ENCODE measurements at places on chromosomes 7 and 10. TPM values are rescaled to one million over a fixed set of nuclear protein-coding genes. Genes with fewer than 3 reads are reported as not detected.

- DNase-seq: peak; percentile 18
These were observed 155.0 kb downstream of the STK31 start for GRCh38 chr7:23864973-23865372.

GRCh38 chr7:130154501-130155317, 50.5 kb downstream of the TMEM209 start:
- peak; percentile 93 for DNase-seq

DNA sequence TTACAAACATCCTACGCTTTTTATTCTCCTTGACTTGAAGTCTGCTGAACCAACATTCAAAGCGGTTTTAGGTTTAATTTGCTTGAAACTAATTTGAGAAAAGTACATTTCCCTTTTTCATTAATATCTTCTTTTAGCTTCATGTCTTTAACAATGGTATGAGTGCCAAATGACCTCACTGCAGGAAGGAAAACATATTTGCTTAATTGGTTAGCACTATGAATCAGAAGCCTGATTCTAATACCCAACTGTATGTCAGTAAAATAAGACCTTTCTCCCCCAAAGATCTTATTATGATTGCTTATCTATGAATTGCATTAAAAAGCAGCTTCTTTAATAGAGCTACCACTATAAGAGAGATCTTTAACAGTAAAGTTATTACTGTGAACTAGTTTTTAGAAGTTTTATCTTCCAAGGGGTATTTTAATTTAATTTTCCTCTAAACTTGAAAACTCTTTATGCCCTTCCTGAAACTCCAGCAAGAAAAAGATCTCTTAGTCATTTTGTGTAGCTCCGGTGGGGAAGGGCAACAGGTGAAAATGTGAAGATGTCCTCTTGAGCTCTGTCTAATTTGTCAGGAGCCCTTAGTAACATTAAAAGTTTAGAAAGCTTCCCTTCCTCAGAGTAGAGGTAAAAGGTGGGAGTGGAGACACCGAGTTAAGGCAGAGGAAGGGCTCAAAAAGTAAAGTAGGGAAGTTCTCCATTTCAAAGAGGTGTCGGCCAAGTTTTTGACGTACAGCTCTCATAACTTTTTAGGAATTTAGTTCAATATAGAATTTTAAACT, 6.1 kb downstream of the COL1A2 start:
- DNase-seq: no peak

The TUBAL3 gene
- not detected for total RNA-seq

- DNase-seq: no peak
These were observed 103.0 kb downstream of the LRRC4 start for GRCh38 chr7:127928222-127928621.

DNA sequence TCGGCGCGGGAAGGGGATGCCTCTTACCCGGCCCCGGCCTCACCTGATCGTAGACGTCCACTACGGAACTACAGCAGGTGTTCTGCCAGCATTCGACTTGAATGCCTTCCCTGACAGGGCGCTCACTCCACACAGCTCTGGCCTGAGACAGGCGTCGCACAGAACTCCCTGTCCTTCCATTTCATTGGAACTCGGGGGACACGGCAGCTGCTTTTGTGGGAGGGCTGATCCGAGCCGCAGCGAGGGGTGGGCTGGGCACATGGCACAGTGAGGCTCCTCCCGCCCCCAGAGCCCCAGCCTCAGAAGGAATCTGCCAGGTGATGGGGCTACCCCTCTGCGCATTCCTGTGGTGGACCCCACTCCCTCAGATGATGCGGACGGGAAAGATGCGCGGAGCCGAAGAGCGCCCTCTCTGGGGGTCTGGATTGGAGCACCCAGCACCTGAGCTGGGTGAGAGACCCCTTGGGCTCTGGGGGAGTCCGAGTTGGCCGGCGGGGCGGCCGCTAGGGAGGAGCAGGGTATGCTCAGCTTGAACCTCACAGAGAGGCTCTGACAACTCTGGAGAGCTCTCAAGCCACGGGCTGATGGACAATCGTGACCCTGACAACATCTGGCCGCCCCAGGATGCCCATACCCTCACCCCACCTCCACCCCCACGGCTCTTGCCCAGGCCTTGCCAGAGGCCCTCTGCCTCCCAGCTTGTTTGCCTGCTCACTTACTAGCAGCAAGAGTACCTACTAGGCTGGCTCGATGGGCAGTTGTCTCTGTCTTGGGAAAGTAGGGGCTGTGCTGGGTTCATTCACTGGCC, 36.6 kb downstream of the RASGEF1A start:
- DNase-seq: no peak

GRCh38 chr7:117283371-117283770, 39.5 kb downstream of the WNT2 start:
- DNase-seq: peak; percentile 56

- no peak for DNase-seq
These were observed 459.9 kb downstream of the GALNT17 start for GRCh38 chr7:71591876-71592275.

DNA sequence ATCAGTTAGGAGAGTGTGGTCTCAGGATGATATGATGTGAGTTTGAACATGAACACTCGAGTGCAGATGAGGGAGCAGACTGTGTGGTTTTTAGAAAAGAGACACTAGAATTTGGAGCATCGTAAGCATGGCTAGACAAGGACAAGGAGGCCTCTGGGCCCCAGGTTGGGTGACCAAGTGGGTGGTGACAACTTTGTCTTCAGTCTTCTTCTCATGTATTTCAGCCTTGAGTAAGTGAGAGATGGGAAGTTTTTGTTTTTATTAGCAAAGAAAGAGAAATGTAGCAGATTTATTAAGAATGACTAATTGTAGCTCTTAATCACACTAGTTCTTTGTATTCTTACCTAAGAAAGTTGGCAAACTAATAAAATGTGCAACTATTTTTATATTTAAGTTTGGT, 16.3 kb downstream of the TES start:
- no peak for DNase-seq

DNA sequence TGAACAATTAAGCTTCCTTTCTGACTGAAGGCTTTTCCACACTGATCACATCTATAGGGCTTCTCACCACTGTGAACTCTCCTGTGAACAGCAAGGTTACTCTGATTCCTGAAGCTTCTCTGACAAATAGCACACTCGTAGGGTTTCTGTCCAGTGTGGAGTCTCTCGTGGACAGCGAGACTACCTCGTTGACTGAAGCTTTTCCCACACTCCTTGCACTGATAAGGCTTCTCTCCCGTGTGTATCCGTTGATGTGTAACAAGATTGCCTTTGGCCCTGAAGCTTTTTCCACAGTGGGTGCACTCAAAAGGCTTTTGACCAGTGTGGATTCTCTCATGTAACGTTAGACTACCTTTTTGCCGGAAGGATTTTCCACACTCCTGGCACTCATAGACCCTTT, 4.4 kb downstream of the ZNF32 start:
- no peak for DNase-seq

DNA sequence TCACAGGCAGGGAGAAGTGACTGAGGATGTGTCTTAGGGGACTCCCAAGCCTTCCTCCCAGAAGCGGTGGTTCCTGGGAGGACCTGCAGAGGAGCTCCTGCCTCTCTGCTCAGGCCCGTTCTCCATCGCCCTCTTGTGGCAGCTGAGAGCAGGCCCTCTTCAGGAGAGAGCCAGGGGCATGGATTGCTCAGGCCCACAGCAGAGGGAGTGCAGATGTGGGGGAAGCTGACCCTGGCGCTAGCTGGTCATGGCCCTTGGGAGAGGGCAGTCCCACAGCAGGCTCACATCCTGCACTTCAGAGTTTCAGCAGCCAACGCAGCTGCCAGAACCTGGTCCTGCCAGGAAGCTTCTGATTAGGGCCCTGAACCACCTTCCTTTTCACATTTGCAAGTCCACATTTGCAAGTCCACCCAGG, 94.8 kb upstream of the TARP start:
- DNase-seq: peak; percentile 74

The AP1S1 gene
- total RNA-seq: 79.5 TPM

DNA sequence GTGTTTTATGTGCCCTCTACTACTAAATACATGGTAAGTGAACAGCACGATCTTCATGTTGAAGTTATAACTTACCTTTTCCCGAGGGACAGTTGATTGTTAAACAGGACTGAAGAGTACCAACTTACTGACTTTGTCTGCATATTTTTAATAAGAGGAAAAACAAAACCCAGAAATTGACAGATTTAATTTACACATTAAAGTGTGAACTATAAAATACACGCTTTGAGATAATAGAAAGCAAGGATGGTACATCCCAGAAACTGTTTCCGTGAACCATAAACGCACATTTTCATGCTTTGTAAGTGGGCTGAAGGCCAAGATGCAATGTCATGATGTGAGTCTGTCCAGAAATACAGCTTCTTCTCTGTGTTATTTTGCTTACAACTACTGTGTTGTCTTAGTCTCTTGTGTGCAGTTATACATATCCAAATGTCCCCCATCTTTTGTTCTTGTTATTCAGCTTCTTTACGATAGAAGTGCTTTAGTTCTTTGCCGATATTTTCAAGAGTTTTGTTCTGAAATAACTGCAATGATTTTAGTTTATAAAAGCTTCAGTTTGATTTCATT, 190.1 kb downstream of the MLLT10 start:
- DNase-seq: no peak

The UBE2H gene
- 123 TPM for total RNA-seq

GRCh38 chr7:117157241-117158209, 165.3 kb downstream of the WNT2 start:
- DNase-seq: peak; percentile 91

The RBM20 gene
- 2.6 TPM for total RNA-seq

DNA sequence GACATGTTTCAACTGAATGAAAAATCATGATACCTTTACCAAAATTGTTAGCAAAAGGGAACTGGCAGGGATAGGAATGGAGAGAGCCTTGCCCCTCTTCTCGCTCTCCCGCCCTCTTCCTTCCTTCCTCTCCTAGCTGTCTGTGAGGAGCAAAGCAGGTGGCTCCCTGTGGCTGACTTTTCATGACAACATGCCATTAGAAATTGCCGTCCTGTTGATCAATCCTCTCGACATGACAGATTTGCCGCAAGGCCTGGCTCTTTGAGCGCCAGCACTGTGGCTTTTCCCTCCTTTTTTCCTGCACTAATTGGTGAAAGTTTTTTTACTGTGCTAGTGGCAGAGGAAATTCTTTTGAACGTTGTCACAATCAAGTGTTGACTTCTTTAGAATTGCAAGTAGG, 171.1 kb downstream of the TCF7L2 start:
- no peak for DNase-seq

DNA sequence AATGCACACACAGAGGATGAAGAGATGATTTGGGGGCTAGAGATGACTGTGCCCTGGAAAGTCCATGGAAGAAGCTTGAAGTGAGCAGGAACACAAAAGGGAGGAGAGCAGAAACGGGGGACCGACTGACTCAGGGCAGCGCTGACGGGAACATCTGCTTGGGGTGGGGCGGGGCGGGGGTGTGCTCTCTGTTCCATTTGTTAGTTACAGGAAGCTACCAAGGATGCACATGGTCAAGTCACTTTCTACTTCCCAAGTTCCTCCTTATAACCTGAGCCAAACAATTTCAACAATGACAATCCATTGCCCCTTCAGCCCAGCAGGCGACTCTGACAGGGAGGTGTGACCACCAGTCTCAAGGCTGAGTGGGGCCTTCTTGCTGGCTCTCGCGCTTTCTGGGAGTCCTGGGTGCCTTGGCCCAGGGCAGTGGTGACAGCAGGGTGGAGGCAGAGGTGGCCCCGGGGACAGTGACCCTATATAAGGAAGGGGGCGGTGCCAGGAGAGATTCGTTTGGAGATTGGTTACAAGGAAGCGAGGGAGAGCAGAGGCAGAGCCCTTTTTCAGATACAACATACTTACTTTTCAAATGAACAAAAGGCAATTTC, 39.6 kb downstream of the CLEC2L start:
- DNase-seq: no peak

The PNLIPRP2 gene
- not detected for total RNA-seq

DNA sequence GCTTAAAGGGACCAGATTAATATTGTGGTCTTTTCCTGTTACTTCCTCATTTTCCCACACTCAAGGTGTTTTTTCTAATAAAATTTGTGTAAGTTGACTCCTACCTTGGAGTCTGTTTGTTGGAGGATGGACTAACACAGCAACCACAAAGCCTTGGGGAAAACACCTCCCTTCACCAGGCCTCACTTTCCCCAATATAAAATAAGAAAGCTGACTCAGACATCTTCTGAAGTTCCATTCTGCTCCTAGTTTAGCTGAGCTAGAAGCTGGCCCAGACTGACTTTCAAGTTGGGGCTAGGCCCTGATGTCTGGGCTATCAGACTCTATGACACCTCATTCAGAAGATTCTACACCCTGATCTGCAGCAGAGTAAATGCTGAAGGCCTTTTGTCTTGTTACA, 73.0 kb upstream of the ADRB1 start:
- no peak for DNase-seq

The ARL5B gene
- total RNA-seq: 16.1 TPM

DNA sequence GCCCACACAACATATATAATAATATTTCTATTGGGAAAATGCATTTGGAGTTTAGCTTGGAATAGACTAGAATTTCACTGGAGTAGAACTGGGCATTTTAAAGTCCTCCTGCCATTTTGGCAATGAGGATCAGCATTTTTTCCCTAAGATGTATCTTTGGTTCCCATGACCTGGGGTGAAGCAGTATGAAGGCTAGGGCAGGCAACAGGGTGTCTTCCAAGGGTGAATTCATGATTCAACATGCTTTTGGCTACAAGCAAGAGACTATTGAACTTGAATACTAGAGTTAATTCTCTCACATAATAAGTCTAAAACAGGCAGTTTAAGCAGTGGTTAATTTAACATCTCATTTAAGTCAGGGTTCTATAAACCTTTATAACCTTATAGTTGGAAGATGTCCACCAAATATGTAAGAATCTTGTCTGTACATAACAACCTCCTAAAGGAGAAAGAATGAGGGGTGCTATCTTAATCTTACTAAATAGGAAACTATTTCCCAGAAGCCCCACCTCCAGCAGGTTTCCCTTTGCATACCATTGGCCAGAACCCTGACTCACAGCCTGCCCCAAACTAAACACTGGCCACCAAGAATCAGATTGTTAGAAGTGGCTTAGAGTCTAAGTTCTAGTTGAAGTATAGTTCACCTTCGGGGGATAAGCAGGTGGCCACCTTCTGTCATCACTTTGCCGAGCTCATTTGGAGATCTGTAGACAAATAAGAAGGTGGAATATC, 96.0 kb upstream of the PRPS1L1 start:
- DNase-seq: no peak

The TRPV5 gene
- not detected for total RNA-seq

DNA sequence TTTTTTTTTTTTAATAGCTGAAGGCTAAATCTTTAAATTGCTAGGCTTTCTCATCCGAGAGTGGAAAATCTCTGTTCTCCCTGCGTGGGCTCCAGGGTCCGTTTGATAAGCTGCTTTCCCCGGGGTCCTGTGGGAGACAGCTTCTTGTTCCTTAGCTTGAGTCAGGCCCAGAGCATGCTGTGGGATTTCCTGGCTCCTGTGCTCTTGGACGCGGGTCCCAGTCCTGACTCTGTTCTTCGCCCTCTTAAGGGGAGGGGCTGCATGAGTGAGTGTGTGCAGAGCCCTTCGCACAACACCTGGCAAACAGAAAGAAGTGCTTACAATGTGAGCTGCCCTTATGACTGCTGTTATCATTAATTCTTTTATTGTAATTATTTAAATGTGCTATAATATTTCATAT, 133.5 kb downstream of the TACC2 start:
- DNase-seq: no peak

- peak; percentile 5 for DNase-seq
These were observed at the start of gene AKR1C8 for GRCh38 chr10:5184987-5185775. Gene AKR1C8, minus strand, starts transcription at chr10:5185150. Its CDS starts 46 bp downstream, at chr10:5185104.

GRCh38 chr10:113689057-113689456, 9.3 kb downstream of the CASP7 start:
- no peak for DNase-seq

GRCh38 chr7:2441430-2442058, 34.7 kb downstream of the GRIFIN start:
- no peak for DNase-seq

All from myocyte (in vitro differentiated cells).